ENCODE measurements at places on chromosomes 12 and 14. TPM values are rescaled to one million over a fixed set of nuclear protein-coding genes. Genes with fewer than 3 reads are reported as not detected.

DNA sequence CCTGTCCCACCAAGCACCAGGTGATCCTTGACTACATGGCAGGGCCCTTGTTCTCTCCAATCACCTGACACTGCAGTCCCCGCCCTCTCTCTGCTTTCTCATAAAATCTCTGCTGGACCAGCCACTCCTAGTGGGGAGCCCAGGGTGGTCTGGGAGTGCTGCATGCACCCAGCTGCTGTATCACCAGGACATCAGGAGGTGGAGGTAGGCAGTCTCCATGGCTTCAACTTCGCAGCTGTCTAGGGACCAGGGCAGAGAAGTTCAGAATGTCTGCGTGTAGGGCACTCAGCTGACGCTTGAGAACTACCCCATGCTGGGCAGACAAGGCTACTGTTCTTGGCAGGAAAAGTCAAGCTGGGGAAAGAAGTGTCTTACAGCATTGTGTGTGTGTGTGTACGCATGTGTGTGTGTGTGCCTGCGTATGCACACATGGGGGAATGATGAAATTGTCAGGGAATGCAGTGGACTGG, 2.6 kb downstream of the WSCD2 start:
- no peaks in the 10 kb centered on the region for H3K36me3 ChIP-seq
- DNase-seq: no peak
- peaks cover 6% of the 10 kb centered on the region for H3K27me3 ChIP-seq

GRCh38 chr14:73258845-73259611, 21.7 kb downstream of the PAPLN start:
- no peaks in the 10 kb centered on the region for H3K27me3 ChIP-seq
- DNase-seq: no peak
- no peak overlapping the region for H3K4me3 ChIP-seq
- H3K4me1 ChIP-seq: no peaks in the 10 kb centered on the region
- H3K27ac ChIP-seq: no peak overlapping the region

The RPS6KL1 gene
- 3.9 TPM for total RNA-seq

The ATG101 gene
- 22.3 TPM for total RNA-seq

The PLEKHD1 gene
- total RNA-seq: 0.13 TPM

The TMEM132D gene
- not detected for total RNA-seq

DNA sequence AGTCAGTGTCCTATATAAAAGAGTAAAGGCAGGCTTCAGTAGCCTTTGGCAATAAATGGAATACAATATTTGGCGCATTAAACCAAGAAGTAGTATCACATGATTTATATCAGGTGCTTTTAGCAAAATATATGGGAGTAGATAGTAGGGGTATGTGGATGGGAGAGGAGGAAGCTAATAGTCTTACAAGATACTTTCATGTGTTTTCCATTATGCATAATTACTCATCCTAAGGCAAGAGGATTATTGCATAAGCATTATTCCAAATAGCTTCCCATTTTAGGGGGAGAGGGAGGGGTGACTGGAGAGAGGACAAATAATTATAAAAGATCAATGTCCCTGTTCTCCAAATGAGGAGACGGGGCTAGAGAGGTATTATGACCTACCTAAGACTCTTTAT, 104.3 kb downstream of the DUSP6 start:
- H3K4me3 ChIP-seq: no peak overlapping the region
- H3K36me3 ChIP-seq: no peaks in the 10 kb centered on the region
- peaks cover 32% of the 10 kb centered on the region for H3K4me1 ChIP-seq
- no peak for DNase-seq
- no peak overlapping the region for H3K27ac ChIP-seq

DNA sequence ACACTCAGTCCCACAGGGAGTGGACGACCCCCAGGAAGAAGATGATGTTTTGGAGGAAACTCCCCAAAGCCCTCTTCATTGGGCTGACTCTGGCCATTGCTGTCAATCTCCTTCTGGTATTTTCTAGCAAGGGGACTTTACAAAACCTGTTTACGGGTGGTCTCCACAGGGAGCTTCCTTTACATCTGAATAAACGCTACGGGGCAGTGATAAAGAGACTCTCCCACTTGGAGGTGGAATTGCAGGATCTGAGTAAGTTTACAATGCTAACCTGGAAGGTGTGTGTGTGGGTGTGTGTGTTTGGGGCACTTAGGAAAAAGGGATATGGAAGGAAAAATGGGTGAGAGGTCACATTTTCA, 416 bp downstream of the GALNT8 start:
- H3K27ac ChIP-seq: no peak overlapping the region
- H3K4me3 ChIP-seq: no peak overlapping the region
- no peaks in the 10 kb centered on the region for H3K27me3 ChIP-seq
- H3K36me3 ChIP-seq: no peaks in the 10 kb centered on the region

DNA sequence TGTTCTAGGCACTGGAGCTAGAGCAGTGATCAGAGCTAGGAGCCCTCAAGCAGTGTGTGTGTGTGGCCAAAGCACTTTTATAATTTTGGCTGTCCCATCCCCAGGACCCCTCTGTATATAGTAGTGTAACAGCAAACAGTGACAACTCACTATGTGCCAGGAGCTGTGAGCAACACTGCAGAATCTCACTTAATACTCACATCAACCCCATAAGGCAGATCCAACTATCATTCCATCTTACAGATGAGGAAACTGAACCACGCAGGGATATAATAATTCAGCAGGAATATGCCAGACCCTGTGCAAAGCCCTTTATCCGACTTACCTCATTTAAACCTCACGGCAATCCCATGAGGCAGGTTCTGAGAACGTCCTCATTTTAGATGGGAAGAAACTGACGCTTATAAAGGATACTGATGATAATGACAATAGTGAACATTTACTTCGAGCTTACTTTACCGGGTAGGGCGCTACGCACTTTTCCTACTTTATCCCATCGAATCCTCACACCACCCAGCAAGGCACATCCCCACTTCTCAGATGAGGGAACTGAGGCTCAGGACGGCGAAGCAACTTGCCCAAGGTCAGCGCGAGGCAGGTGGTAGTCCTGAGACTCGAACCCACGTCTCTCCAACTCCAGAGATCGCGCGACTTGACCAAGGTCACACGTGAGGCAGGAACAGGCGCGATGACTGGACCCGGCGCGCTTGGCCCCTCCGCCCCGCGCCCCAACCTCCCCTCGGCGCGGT, 687 bp downstream of the RAB35 start:
- peak overlapping the region; percentile 84 for H3K27ac ChIP-seq
- no peak for DNase-seq
- H3K27me3 ChIP-seq: no peaks in the 10 kb centered on the region
- peaks cover 3% of the 10 kb centered on the region for H3K36me3 ChIP-seq
- peak overlapping the region; percentile 66 for H3K4me3 ChIP-seq

- no peak overlapping the region for H3K27ac ChIP-seq
- peaks cover 29% of the 10 kb centered on the region for H3K27me3 ChIP-seq
- peaks cover 5% of the 10 kb centered on the region for H3K4me1 ChIP-seq
- no peak overlapping the region for H3K4me3 ChIP-seq
Observed at GRCh38 chr14:60645126-60645741, 4.0 kb downstream of the SIX1 start.

GRCh38 chr14:44165286-44165685, 341.8 kb downstream of the FSCB start:
- H3K27ac ChIP-seq: no peak overlapping the region
- H3K4me1 ChIP-seq: no peaks in the 10 kb centered on the region
- DNase-seq: no peak

- H3K36me3 ChIP-seq: no peaks in the 10 kb centered on the region
- no peaks in the 10 kb centered on the region for H3K27me3 ChIP-seq
- H3K27ac ChIP-seq: no peak overlapping the region
- no peak overlapping the region for H3K4me3 ChIP-seq
- DNase-seq: no peak
Observed at GRCh38 chr12:89649820-89650219, 58.8 kb downstream of the ATP2B1 start.

DNA sequence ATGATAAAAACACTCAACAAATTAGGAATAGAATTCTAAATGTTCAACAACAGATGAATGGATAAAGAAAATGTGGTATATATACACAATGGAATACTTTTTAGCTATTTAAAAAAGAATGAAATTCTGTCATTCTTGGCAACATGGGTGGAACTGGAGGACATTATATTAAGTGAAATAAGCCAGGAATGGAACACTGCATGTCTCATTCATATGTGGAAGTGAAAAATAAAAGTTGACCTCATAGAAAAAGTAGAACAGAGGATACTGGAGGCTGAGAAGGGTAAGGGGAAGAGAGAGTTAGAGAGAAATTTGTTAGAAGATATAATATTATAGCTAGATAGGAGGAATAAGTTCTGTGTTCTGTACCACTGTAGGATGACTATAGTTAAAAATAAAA, 35.8 kb upstream of the ZFP36L1 start:
- no peak overlapping the region for H3K27ac ChIP-seq
- H3K4me1 ChIP-seq: no peaks in the 10 kb centered on the region
- no peaks in the 10 kb centered on the region for H3K36me3 ChIP-seq
- DNase-seq: no peak
- no peaks in the 10 kb centered on the region for H3K27me3 ChIP-seq

The OR10AD1 gene
- not detected for total RNA-seq

The KLRC1 gene
- not detected for total RNA-seq

DNA sequence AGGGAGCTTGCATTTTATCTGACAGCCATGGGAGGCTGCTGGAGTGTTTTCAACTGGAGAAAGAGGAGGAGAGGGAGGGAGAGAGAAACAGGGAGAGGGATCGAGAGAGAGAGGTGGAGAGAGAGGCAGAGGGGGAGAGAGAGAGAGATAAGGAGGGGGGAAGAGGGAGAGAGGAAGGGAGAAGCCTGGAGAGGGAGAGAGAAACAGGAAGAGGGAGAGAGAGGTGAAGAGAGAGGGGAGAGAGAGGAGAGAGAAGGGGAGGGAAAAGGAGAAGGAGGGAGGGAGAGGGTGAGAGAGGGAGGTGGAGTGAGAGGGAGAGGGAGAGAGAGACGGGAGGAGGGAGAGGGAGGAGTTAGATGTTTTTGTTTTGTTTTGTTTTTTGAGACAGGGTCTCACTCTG, 45.6 kb downstream of the DNAH10 start:
- no peak overlapping the region for H3K4me3 ChIP-seq
- DNase-seq: no peak
- no peaks in the 10 kb centered on the region for H3K4me1 ChIP-seq
- no peak overlapping the region for H3K27ac ChIP-seq

The EIF4B gene
- 374 TPM for total RNA-seq

GRCh38 chr14:61749867-61750266, 12.4 kb upstream of the SNAPC1 start:
- DNase-seq: no peak
- H3K27ac ChIP-seq: peak overlapping the region; percentile 31
- no peaks in the 10 kb centered on the region for H3K36me3 ChIP-seq
- H3K4me1 ChIP-seq: no peaks in the 10 kb centered on the region
- H3K4me3 ChIP-seq: no peak overlapping the region

GRCh38 chr14:54782751-54783659, 119.6 kb downstream of the GCH1 start:
- no peak overlapping the region for H3K4me3 ChIP-seq
- H3K36me3 ChIP-seq: no peaks in the 10 kb centered on the region
- no peak overlapping the region for H3K27ac ChIP-seq
- no peak for DNase-seq

The GUCY2C gene
- not detected for total RNA-seq

The AMN gene
- 11.0 TPM for total RNA-seq

The POLE2 gene
- 1.2 TPM for total RNA-seq
